ENCODE measurements at places on chromosomes 4 and X.

- no peak for DNase-seq
Measured at GRCh38 chr4:120447774-120448173, 381.1 kb upstream of the MAD2L1 start.

GRCh38 chr4:174578366-174578765 lies 56.1 kb upstream of the HPGD start:
- DNase-seq, result no peak

DNA sequence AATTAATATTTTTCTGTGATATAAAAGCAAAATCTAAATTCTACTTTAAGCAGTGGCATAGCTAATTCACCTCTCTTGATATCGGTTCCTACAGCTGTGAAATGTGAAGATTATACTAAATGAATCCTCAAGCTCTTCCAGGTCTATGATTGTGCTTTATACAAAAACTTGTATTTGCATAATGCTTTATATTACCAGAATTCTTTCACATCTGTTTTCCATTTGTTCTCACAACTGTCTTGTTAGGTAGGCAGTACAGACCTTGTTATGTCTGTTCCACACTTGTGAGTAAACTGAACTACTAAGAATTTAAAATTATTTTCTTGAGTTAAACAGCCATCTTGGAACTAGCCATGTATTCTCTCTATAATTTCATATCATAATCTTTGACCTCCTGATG lies 184.9 kb downstream of the RAPGEF2 start:
- DNase-seq, result no peak

DNA sequence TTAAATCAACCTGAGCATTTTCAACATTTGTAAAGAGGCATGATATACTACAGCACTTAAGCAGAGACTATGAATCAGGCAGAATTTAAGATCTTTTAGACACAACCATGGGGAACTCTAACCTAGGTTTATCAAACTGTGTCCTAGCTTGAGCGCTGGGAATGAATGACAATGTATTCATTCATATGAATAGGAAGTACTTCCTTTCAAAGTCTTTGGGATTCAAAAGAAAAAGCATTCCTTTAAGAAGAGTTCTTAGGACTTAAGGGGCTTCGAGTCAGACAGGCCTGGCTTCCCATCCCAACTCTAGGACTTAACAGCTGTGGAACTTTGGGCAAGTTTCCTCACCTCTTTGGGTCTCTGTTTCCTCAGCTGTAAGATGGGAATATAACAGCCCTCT lies 104.6 kb downstream of the ANAPC4 start:
- DNase-seq, result no peak

- DNase-seq, result no peak
Measured at GRCh38 chr4:189090174-189090814, 850.4 kb upstream of the FRG1 start.

DNA sequence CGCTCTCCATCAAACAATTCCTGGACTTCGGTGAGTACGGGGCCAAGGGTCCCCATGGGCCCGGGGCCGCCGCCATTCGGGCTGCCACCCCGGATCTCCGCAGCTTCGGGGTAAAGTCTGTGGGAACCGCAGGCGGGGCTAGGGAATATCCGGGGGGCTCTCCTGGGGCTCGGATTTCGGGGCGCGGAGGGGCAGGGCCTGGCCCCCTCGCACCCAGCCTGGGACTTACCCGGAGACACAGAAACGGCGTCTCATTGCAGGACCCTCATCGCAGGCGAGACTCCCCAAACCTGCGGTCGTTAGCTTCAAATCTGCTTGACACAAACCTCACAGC lies 413 bp downstream of the PDK3 start:
- no peak for DNase-seq

- DNase-seq, result no peak
Measured at GRCh38 chr4:169675825-169676224, 55.4 kb downstream of the CLCN3 start.

- DNase-seq, result no peak
Measured at GRCh38 chr4:67926485-67926884, 36.8 kb downstream of the TMPRSS11A start.

GRCh38 chr4:7772711-7773385 lies 166.8 kb downstream of the AFAP1 start:
- no peak for DNase-seq

GRCh38 chr4:24015782-24016181 lies 125.9 kb upstream of the PPARGC1A start:
- DNase-seq, result no peak

DNA sequence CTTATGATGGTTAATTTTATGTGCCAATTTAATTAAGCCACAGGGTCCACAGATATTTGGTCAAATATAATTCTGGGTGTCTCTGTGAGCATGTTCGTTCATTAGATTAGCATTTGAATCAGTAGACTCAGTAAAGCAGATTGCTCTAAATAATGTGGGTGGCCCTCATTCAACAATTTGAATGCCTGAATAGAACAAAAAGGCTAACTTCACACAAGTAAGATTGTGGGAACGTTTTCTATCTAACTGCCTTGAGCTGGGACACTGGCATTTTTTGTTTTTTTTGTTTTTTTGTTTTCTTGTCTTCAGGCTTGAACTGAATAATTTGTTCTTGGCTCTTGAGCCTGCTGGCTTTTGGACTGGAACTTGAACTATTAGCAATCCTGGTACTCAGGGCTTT lies 292.4 kb upstream of the SPANXN4 start:
- no peak for DNase-seq

- DNase-seq, result no peak
Measured at GRCh38 chr4:154450966-154451365, 40.6 kb downstream of the DCHS2 start.

DNA sequence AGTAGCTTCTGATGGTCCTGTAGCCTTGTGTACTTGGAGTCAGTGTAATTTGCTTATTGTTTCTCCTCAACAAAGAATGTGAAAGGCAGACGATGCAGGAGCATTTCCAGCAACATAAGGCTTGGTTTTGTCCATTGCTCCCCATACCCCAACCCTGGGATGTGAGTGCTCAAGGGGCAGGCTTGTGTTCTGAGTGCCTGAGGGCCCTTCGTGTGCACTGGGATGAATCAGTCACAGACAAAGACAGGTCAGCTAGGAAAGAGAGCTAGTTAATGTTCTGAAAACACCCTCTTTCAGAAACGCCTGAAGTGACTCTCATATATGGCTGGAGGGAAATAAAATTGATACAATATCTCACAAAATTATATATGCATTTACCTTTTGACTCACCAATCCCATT lies 59.1 kb downstream of the PRPS1 start:
- DNase-seq, result no peak

DNA sequence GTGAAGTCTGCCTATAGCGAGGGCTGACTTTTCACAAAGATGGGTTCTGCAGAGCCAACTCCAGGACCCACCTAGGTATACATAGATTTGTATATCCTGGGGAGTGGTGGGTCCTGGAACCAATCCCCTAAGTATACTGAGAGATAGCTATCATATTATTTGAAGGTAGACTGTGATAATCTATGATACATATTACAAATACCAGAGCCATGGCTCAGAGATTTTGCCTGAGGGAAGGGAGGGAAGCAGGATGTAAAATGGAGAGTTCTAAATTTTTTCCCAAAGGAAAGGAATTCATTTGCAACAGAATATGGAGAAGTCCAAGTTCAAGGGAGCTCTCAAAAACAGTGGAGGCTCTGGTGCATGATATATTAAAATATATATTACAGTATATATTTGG lies 7.2 kb downstream of the TCEAL3 start:
- no peak for DNase-seq

DNA sequence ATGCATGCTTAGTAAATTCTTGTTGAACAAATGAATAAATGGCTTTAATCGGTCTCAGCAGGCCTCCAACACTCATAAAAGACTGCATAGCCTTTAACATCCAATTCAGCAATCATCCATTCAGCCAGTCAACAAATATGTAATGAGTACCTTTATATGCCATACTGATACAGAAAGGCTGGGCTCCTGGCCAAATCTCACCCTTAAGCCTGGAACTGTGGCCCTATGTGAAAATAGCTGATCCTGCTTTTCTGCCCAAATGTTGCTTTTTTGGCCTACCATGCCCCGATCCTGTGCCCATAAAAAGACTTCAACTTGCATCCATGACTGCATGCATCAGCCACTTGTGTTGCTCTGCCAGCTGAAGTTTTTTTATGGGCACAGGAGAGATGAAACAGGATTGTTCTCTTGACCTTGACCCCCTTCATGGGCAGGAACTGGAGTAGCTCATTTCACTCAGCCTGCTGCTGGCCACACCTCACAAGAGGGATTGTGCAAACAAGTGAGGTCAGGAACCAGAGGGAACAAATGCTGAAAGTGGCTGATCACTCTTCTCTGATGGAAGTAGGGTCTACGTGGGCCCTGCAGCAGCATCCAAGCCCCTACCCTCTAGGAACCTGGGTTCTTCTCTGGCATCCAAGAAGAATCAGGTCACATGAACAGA lies 75.6 kb downstream of the NPY1R start:
- no peak for DNase-seq

DNA sequence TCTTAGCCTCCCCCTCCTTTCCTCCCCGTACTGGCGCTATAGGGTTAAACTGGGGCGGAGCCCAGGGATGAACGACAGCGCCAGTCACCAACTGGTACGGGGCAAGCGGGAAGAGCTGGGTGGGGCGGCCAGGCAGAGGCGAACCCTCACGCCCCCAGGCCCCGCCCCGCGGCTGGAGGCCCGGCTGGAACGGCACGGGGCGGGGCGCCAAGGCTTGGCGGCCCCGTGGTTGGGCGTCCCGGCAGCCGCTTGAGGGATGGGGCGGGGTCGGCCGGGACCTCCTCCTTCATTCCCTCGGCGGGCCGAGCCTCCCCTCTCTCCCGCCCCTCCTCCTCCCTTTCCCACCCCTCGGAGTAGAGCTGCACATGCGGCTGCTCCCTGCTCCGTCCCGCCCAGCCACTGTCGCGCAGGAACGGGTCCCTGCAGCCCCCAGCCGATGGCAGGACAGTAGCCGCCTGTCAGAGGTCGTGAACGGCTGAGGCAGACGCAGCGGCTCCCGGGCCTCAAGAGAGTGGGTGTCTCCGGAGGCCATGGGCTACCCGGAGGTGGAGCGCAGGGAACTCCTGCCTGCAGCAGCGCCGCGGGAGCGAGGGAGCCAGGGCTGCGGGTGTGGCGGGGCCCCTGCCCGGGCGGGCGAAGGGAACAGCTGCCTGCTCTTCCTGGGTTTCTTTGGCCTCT lies at the start of gene EDA:
EDA (plus strand) TSS at position 335 of the 678 bp plus-strand sequence.
- DNase-seq, result peak; percentile 10

DNA sequence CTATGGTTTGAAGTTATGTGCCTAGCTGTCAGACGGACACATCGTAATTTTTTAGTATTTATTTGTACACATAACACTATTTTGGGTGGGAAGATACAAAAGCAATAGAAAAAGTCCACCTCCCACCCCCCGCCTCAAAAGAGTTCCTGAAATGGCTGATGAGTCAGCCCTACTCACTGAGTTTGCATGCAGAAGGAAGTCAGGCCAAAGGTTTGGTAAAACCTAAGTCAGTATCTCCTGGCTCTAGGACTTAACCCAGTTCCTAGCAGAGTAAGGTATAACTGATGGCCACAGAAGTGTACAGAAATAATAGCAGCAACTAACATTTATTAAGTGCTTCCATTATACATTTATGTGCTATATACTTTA lies 2.9 kb upstream of the KLHL2 start:
- DNase-seq, result no peak

- no peak for DNase-seq
Measured at GRCh38 chrX:96182366-96182765, 502.3 kb upstream of the DIAPH2 start.

DNA sequence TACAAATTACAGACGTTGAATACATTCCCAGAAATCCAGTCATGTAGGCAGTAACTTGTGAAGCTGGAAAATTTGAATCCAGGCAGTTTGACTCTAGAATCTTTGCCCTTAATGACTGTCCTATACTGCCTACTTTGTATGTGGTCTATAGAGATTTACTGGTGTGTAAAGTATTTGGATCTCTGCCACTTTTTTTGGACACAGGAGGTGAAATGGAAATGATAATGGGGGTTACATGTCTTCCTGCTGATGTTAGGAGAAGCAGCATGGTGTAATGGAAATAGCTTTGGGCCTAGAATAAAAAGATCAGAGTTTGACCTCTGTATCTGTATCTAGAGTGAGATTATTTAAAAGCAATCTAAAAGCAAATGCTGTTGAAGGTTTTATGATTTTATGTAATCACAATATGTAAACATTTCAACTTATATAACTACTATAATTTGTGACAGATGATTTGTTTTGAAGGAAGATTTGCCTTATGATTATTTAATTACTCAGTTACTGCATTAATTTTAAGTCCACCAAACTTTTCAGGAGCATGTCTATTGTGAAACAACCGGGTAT lies 3.3 kb downstream of the COL4A5 start:
- DNase-seq, result no peak

DNA sequence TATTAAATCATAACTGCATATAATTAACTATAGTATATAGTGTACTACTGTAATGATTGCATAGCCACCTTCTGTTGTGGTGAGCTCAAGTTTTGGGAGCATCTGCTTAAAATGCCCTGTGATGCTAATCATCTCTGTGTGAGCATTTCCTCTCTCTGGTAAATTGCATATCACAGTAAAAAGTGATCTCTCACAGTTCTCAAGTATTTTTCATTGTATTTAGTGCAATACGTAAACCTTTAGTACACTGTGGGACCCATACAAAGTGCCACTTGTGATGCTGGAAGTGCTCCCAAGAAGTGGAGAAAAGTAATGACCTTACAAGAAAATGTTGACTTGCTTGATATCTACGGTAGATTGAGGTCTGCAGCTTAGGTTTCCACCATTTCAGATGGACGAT lies 82.0 kb downstream of the WWC2 start:
- DNase-seq, result no peak

DNA sequence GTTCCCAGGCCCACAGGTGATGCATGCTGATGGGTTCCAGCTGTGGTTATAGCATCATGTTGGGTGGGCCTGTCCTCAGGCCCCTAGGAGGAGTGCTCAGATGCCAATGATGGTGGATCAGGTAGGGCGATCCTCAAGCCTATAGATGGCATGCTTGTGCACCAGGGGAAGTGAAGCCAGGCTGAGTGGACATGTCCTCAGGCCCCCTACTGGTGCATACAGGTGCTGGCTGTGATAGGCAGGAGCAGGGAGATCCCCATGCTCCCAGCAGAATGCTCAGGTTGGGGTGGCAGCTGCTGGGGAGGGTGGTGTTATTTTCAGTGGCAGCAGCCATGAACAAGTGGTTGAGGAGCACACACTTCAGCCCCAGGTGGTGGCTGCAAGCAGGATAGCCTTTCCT lies 96.0 kb downstream of the SMARCA1 start:
- no peak for DNase-seq

DNA sequence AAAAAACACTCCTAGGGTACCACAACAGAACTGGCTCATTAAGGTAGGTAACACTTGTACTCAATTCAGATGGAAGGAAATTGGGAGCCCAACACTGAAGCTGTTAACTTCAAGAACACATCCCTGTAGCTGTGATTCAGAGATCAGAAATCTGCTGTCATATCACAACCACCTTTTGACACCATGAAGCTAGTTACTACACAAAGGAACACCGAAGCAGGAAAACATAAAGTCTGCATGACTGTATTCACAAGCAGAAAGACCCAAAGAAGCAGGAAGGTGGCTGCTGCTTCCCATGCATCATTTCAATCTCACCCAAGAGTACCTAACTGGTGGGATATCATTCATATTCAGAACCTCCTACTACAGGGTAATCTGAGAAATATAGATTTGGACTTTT lies 7.7 kb downstream of the SMIM10L2A start:
- no peak for DNase-seq

Measured in kidney epithelial cell (primary cell).